ENCODE measurements at places on chromosomes 4 and X.

DNA sequence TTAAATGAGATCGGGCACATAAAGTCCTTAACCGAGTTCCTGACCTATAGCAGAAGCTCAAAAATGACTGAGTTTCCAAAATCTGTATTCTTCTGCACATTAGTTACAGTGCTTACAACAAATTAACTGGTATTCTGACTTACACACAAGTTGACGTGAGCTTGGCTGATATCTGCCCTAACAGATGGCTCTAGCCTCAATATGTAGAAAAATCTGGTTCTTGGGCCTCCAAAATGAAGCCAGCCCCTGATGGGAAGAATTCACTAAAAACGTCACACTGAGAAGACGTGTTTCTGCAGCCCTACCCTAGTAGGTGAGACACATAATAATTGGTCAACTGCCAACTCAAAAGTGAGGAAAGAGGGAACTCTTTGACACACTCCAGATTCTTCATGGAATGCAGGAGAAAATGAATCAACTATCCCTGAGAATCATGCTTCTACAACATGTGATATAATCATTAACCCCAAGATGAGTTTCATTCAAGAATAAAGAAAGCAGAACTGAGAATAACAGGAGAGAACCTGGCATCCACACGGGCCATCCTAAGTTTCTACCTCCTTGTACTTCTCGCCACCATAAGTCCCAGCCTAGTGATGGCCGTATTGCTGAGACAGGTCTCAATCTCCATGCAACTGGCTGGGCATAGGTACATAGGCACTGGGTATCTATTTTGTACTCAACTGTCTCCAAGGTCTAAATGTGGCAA lies 8.2 kb downstream of the STX18 start:
- DNase-seq = no peak

GRCh38 chrX:9700555-9700954 lies 65.1 kb downstream of the GPR143 start:
- no peak for DNase-seq

GRCh38 chrX:16838202-16839066 lies 31.7 kb downstream of the RBBP7 start:
- no peak for DNase-seq

DNA sequence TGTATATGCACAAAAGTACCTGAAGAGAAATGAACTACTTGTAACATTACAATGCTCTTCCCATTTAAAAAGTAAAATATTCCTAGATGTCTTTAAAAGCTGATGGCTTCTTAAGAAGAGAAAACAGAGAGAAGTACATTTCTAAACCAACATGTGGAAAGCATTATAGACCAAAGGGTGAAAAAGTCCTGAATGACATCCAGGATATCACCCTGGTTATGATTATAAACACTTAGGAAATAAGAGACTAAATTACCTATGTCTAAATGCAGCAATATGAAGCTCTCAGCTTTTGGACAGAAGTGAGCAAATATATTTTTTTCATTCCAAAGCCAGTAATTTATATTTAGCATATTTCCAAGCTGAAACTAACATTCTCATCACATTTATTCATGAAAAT lies 21.7 kb upstream of the EGFL6 start:
- no peak for DNase-seq

DNA sequence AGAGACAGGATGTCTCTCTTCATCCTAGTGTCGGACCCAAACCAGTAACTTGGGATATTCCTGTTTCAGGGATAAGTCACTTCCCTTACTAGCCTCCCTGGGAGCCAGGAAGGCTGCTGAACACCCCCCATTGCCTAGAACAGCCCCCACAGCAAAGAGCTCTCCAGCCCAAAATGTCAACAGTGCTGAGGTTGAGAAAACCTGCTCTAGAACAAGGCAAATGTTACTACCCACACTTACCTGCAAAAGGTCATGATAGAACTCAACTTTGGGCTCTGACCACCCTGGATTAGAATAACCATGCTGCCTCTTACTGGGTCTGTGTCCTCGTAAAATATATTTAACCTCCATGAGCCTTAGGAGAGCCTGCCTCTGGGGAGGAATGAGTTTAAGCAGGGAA lies 20.3 kb downstream of the BEX3 start:
- DNase-seq = no peak

GRCh38 chr4:18369561-18369960 lies 348.0 kb upstream of the LCORL start:
- no peak for DNase-seq

GRCh38 chr4:82223715-82224114 lies 150.1 kb downstream of the HNRNPD start:
- DNase-seq = no peak

DNA sequence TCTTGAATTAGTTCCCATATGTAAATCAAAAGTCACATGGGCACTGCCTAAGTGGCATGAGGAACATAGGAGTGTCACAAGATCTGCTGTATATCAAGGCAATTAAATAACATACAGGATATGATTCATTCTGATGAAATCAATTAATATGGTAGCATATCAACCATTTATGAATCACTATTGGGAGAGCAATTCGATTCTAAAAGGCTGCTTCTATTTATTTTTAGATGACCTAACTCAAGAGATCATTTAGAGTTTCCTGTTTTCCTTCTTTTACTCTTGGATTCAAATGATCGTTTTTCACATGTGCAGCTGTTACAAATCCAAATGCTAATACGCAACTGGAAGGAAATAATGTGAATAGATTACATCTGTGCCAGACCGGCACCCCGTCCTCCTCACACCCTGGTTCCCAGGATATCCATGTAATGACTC lies 81.9 kb downstream of the HCCS start:
- DNase-seq = no peak

DNA sequence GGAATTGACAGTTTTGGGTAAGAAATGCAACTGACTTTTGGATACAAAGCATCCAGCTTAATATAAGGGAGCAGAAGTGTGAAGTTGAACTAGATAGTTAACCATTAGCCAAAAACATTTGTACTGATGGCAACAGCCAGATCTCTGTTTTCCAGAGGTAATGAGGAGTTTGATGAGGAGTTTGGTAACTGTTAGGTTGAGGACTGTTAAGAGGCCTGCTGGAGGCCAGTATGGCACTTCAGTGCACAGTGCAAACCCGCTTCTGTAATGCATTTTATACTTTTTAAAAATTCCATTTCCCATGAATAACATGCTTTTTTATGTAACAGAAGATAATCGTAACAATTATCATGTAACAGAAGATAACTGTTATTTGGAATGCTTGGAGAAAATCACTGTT lies 30.0 kb downstream of the CDKL5 start:
- no peak for DNase-seq

GRCh38 chr4:25029479-25030276 lies 1.1 kb downstream of the LGI2 start:
- no peak for DNase-seq

- DNase-seq = no peak
Observed at GRCh38 chr4:127708985-127709384, 21.2 kb upstream of the SLC25A31 start.

DNA sequence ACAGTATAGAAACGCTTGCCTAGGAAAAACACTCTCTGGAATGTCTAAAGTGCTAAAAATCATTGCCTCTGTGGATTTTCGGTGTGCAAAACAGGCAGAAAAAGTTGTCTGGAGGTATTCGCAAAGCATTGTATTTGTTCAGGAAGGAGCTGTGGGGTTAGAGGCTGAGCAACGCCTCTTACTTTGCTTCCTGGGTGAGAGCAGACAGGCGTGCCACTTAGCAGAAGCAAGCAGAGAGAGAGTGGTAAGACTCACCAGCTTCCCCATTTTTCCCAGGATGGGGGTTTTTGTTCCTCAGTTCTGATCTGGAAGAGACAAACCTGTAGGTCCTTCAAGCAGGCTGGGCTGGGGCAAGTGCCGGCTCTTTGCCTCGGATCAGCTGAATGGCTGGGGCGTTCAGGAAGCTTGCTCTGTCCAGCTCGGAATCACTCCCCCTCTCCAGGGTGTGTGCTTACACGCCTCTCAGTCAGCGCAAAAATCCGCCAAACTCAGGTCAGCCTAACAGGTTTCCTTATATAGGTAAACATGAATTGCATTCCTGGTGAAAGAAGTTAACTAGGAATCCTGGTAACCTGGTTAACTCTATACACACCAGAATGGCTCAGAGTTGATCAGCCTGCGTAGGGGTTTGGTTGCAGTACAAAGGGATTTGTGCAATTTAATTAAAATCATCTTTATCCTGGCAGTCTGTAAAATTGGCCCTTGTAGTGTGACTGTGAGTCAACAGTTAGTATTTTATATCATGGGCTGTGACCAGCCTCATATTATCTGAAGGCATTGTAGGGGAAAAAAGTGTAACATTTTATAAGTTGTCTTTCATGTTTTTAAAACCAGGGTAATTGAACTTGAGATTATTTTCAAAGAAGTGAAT lies 213.1 kb upstream of the MID1 start:
- DNase-seq = no peak

GRCh38 chrX:149208307-149208706 lies 296.8 kb downstream of the IDS start:
- no peak for DNase-seq

GRCh38 chr4:71415491-71415890 lies 76.7 kb downstream of the SLC4A4 start:
- DNase-seq = no peak

DNA sequence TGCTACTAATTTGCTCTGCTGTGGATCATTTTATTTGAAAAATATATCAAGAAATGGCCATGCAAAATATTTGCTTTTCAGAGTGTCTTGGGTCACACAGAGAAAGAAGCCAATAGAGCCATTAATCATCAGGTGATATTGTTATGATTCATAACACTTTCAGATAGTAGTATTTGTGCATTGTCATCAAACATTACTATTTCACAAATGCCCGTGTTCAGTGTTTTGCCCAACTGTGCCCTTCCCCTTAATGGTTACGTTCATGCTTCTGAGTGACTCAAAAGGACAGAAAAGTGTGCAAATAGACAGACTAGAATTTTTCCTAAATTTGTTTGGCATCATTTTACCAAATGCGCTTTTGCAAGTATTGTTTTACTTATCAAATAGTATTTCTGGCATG lies 46.5 kb downstream of the PHOX2B start:
- DNase-seq = no peak

GRCh38 chrX:11664211-11665167 lies 1.2 kb downstream of the ARHGAP6 start:
- no peak for DNase-seq

DNA sequence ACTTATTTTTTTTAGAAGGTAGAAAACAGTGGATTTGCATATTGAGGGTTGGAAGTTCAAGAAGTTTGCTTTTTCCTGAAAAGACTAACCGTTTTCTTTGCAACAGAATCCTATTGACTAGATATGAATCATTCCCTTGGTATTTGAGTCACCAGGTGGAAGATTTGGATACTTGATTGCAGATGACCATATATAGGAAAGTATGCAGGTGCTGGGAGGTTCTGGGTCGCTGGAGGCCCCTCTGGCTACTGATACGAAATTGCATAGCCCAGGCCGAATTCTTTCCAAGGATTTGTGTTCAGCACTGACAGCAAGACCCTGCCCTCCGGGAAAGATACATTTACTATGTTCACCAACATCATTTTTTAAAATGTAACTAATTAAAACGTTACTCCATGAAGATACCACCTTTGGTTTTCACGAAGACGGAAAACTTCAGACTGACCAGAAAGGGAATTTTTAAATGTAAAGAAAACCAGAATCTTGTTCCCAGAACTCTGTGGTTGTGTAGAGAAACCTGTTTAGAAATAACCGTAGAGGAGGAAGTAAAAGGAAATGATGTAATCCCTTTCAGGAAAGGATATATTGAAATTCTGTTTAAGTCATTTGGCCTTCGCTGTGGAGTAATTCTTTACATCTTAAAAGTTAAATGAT lies 946 bp downstream of the ANXA3 start:
- no peak for DNase-seq
